NCI-H2107 (cell line): ENCODE measurements at places on chromosomes 7 and 10.

GRCh38 chr10:95303535-95303934, 12.7 kb upstream of the PDLIM1 start:
- DNase-seq = no peak

GRCh38 chr10:59227136-59227673, 50.8 kb downstream of the PHYHIPL start:
- no peak for DNase-seq

GRCh38 chr7:80542398-80542797, 30.5 kb upstream of the GNAT3 start:
- no peak for DNase-seq

- DNase-seq = no peak
These were observed 469.5 kb upstream of the ZMIZ1 start for GRCh38 chr10:78599122-78599853.

- DNase-seq = no peak
These were observed 5.5 kb downstream of the VSTM4 start for GRCh38 chr10:49109669-49110340.

DNA sequence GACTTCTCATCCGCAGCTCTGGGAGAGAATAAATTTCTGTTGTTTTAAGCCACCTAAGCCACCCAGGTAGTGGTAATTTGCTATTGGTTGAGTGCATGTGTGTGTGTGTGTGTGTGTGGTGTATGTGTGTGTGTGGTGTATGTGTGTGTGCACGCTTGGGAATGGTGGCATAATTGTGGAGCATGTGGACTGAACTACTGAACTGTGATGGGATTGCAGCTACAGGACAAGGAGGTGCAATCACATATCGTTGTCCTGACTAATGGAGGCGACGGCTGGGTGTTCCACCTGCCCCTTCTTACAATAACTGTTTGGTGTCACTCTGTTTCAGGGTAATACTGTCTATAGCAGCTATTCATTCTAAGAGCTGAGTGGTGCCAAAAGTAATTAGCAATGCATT, 448.7 kb upstream of the PFKP start:
- peak; percentile 20 for DNase-seq

- DNase-seq = no peak
These were observed 51.9 kb downstream of the AOC1 start for GRCh38 chr7:150904011-150904909.

DNA sequence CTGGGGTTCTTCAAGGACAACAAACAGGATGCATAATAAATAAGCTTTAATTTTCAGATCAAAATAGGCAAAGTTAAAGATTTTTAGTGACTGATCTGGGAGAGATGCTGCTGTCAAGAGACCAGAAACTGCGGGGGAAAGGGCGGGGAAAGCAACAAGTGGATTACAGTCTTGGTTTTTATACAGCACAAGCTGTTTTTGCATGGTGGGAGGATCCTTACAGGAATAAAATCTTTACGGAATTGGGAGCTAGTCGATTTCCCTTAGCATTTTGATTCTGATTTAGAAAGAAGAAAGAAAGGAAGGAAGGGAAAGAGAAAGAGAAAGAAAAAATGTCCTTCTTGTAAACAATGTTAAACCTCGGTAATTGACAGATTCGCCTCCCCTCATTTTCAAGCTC, 242.3 kb upstream of the SP8 start:
- DNase-seq = no peak

DNA sequence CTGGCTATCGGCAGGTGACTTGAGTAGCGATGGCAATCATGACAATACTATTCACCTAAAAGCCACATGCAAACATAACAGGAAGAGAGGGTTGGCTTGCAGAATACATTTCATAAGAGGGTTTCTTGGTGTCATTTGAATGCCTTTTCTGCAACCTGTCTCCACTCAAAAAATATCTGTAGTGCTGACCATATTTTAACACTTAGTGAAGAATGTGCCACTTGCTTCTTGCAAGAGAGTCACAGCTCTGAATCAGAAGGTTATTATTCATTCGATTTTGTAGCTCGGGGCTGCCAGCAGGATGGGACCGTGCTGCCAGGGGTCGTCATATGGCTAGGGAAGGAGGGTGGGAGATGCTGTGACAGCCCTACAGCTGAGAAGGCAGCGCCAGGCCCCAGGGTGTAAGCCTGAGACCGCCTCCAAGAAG, 152.0 kb upstream of the PITRM1 start:
- no peak for DNase-seq

DNA sequence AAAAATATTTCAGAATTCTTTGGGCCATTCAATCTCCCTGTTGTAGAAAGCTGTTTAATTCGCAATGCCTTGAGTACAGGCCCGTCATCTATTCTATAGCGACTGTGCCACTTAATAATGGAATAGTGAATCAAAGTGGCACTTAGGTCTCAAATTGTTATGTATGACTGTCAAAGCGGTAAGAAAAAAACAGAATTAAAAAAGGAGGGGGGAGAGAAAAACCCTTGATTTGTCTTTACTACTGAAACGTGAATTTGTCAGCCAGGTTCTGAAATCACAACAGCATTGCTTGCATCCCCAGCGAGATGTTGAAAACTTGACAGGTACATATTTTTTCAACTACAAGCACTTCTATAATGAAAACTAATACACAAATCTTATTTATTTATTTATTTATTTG, 320.9 kb downstream of the TFEC start:
- DNase-seq = no peak

GRCh38 chr10:114380060-114380459, 24.2 kb downstream of the AFAP1L2 start:
- DNase-seq = no peak

DNA sequence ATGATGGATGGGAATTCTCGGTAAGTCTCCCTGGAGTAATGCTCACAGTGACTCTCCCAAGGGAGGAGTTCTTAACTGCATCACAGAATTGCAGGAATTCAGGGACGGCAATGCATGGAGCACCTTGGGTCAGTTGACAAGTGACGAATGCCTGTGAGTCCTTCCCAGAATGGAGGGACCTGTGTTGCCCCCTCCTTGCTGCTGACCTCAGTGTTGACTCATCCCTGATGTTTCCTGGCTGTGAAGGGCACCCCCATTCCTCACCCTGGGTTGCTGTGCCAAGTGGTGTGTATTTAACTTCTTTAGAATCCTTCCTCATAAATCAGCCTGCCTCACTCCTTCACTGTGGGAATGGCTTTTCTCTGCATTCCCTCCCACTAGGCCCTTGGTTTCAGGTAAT, 98.9 kb downstream of the LRMDA start:
- no peak for DNase-seq

DNA sequence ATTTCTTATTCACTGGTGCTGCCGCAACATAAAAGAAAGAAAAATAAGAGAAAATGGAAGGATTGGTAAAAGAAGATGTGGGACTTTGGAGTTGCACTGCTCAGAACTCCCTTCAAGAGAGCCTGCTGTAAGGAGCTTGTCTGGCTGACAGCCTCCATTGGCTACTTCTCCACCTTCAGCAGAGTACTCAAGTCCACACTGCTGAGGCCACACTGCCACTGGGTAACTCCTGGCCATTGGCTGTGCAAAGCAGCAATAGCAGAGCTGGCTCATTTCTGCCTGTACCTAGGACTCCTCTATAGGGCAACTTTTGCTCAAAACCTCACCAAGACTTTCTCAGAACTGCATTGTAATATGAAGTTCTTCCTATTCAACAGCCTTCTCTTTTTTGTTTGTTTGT, 38.7 kb upstream of the PCLO start:
- no peak for DNase-seq

DNA sequence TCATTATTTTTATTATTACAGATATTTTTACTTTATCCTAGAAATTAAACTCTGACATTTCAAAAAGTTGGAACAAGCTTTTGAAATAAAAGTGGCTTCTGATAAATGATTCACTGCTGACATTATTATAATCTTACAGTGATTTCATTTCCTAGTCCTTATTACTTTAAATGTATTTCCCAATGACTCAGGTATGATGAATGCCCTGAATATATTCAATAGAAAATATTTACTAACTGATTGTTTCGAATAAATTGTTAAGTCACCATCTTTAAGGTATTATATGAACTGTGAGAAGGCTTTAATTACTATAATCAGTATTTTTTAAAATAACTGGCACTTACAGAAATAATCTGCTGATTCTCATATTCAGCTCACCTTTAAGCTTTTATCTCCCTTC, 21.6 kb downstream of the DKK1 start:
- no peak for DNase-seq

DNA sequence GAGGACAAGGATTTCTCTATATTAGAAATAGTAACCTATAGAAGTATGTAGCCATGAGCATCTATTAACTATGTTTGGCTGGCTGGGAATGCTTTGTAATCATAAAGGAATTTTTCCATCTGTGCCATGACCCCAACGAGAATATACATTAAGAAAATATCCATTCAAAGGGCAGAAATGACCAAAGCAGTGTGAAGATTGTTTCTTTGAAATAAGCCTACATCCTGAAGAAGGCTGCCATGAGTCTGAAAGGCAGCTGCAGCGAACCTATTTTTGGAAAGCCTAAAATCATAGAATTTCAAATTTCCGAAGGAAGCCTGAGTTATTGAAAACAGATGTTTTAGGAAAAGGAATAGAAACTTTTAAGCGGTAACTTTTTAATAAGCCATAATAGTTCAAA, 244.2 kb upstream of the FOXK1 start:
- DNase-seq = no peak

DNA sequence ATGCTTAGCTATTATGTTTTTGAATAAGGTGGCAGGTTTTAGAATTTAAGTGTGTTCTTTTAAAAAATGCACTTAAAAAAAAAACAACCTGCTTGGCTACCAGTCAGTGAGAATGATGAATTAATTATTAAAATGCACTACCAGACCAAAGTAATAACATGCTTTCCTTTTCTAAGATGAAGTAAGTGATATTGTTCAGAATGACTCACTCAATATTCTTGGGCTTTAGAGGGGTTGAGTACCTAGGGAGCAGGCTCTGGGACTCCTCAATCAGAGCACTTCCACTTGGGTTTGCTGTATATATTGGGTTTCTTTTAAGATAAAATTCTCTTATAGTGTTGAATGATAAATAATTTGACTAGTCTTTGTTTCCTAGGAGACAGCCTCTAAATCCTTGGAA, 8.6 kb downstream of the STAM start:
- DNase-seq = no peak

DNA sequence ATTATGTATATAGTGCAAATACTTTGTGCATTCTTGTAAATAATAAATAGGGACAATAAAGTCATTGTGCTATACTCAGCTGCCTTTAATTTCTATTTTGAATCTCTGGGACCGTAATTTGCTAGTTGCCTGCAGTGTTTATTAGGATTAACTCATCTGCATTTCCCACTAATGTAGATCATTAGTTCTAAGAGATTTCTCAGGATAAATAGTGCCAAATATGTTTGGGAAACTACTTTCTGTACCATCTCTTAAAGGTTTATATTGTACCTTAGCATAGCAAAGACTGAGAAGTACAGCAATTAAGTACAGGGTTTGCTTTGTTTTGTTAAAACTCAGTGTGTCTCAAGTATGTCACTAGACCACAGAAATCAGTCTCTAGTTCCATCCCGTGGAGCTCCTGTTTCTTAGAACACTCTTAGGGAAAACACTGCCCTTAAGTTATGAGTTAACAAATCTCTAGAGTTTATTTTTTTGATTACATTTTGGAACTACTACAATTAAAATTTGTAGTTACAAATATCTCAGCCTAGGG, 26.0 kb downstream of the ADD3 start:
- DNase-seq = no peak

DNA sequence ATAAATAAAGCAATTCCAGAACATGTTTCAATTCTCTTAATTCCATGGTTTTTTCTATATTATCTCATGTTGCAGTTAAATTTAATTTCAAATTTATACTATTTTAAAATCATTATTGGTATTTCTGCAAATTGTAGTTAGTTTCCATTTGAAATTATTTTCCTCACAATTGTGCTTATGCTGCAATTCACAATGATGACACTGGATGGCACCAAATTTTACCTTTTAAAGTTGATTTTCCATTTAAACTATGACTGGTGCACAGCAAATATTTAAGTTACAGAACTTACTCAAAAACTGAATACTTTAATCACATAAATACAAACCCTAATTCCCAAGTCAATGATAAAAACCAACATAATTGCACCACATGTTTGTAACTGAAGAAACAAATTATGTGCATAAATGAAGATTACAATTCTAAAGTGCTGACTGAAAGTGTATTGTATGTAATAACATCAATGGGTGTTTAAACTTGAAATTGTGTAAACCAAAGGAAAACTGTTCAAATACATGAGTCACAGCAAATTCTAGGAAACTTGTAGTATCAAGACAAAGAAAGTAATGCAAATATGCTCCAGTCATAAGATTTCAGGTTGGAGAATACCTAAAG, 75.3 kb upstream of the AASS start:
- DNase-seq = peak; percentile 7

DNA sequence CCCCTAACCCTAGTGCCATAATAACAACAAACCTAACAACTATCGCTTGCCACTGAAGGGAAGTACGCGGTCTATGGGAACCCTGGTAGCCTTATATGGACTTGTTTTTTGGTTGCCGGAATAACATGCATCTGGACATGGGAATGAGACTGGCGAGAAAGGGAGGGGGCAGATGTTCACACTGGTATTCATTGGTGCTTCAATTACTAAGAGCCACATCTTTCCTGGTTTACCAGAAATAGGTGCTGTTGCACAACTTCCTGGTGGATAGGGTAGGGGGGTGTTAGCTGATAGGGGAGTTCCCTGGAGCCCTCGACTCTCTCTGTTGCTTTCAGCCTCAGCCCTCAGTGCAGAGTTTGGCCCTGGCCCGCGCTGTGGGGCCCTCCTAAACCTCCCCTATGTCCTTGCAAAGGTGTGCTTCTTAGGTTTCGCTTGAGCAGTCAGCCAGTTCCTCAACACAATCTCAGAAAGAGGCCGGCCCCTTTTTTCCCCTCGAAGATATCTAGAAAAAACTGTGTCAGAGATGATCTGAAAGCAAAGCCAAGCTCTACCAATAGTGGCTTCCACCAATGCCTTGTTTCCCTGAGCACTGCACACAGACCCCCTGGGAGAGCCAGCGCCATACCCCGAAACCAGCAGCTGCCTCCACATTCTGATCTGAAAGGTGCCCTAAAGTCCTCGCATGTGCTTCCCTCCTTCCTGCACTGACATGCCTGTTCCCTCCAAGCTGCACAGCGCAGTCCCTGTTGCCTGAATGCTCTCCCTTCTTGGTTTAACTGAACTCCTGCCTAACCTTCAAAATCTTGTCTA, 13.5 kb downstream of the TBXAS1 start:
- DNase-seq = no peak

DNA sequence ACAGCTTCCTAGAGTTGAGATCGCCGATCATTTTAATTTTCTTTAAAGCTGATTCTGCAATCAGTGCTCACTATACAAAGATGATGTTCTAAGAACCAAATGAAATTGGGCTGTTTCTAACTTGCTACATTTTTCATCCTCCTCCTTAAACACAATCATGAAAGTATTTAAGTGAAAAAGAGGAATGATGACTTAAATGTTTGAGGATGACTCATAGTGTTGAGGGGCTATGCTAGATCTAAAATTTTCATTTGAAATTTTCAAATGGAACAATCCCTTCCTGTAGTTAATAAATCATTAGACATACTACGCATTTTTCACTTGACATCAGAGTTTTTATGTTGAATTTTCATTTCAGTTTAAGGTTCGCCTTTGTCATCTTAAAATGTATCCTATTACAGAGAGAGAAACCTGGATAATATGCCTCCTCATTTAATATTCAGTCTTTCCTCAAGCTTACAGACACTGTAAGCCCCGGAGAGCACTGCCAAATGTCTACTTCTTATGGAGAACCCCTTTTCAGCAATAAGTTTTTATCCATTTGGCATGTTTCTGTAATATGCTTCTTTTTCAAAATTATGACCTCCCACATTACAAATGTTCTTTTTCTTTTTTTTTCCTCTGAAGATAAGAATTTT, 499.6 kb downstream of the MAGI2 start:
- DNase-seq = no peak
